T47D (cell line): ENCODE measurements at places on chromosomes 1 and 21.

DNA sequence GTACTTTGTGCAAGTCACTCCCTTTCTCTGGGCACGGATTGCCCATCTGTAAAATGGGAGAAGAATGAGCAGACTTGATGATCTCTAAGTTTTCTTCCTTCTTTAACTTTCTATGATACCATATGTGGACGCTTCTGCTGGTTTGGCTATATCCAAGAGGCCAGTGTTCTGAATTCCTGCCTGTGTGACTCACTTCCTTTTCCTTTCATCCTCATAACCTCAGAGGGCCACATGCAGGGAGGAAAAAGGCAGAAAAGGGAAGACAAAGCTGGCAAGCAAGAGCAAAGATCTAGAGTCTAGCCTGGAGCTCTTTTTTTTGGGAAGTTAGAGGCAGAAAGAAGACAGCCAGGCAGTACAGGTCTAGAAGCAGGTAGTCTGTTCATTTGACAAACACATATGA is 151.2 kb downstream of the OMA1 start:
- no peak for DNase-seq

GRCh38 chr1:1068517-1069055 is 5.5 kb downstream of the RNF223 start:
- peak; percentile 77 for DNase-seq

DNA sequence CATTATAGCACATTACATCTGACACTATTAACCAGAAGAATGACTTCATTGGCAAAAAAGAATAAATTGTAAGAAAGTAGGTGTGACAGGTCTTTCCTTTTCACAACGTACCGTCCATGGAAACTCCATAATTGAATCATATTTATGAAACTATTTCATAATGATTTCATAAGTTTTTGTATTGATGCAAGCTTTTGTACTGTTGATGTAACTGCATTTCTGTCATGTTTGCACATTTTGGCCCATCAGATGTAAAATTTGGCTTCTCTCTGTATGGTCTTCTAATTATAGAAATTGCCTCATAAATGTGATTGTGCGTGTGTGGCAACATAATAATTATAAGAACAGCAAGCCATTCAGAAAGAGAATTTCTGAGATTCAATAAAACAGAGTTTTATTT is 180.7 kb upstream of the ZNHIT6 start:
- no peak for DNase-seq

GRCh38 chr1:75097654-75098053 is 36.5 kb upstream of the LHX8 start:
- no peak for DNase-seq

DNA sequence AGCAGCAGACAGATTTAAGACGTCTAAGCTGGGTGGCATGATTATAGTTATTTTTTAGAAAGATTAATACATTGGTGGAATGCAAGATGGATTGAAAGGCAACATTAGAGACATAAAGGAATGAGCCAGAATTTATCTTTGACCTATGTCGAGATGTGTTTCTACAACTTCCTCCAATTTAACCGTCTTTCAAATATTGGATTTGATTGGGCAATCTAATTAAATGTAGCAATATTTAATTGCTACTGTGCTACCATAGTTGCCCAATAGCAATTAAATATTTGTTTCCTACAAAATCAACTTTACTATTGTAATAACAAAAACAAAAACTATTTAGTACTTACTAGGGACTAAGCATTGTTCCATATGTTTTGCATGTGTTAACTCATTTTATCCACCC is 30.4 kb upstream of the CYP4A22 start:
- no peak for DNase-seq

GRCh38 chr1:16064536-16065268 is 8.7 kb downstream of the FAM131C start:
- no peak for DNase-seq

DNA sequence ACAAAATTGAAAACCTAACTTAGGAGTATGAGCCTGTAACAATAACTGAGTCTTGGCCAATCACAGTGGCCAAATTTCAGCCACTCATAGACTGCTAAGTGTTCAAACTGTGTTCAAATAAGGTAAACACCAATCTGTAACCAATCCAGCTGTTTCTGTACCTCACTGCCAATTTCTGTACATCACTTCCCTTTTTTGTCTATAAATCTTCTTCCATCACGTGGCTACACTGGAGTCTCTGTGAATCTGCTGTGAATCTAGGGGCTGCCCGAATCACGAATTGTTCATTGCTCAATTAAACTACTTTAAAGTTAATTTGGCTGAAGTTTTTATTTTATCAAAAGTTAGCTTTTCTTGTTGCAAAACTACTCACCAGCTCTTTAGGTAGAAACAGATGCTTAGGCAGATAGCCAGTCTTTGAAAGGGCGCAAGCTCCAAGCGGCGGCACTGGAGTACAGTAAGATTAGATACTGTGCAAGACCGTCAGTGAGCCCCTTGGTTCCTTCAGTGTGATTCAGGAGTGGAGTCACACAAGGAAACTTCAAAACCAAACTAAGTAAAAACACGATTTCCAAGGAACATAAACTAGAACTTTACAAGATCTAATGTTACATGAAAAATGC is 43.2 kb upstream of the ADGRL2 start:
- DNase-seq = no peak

DNA sequence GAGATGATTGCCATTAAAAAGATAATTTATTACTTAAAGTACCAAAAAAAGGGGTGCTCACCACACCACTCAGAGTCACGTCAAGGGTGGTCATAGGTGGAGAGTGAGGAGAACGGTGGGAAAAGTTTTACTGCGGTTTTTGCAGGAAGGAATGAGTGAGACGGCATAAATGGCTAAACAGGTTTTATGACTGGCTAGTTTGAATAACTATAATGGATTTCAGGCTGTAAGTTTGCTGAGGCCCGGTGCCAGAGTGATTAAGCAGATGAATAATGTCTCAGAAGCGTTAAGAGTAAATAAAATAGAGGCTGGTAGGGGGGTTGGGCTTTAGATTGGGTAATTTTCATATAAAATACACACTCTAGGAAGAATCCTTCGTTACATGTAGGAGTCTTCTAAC is 1337.8 kb downstream of the AMY1C start:
- no peak for DNase-seq

- no peak for DNase-seq
These were observed 368.0 kb downstream of the SETD4 start for GRCh38 chr21:35692311-35692710.

GRCh38 chr21:45972353-45972715 is 9.2 kb upstream of the COL6A1 start:
- DNase-seq = no peak

- no peak for DNase-seq
These were observed 48.1 kb downstream of the TENT5C start for GRCh38 chr1:117653732-117654492.

DNA sequence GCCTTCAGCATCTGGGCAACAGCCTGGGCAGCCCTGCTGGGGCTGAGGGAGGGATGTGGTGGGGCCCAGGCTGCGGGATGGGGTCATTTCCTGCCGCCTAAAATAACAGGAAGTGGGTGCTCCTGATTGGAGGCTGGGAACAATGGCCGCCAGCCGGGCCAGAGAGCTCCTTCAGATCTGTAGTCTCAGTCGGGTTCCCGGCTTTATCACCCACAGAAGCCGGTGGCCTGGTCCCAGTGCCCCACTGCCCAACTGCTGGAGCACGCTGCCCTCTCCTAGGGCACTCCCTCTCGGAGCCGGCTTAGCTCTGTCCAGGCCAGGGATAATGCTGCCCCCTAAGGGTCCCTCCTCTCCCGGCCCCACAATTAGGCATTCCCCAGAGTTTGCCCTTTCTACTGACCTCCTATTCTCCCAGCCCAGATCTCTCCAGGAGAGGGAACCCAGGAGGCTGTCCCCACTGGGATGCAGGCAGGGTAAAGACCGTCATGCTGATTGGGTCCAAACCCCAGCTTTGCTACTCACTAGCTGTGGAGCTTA is 5.1 kb downstream of the MAP7D1 start:
- no peak for DNase-seq

DNA sequence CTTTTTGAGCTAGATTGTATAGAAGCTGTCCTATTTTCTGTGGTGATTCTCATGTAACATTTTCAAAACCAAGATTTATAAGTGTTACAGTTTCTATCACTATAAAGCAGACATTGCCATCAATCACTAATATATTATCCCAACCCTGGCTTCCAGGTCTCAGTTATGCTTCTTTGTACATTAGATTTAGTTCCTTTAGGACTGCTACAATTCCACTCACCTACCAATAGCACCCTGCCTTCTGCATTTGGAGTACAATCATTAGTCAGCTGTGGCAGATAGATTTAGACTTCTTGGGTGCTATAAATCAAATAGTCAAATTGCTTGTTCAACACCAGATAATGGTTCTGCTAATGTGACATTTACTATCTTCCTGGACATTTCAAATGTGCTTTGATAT is 281.6 kb downstream of the BRINP3 start:
- no peak for DNase-seq

GRCh38 chr1:6028042-6028850 is 17.4 kb upstream of the KCNAB2 start:
- DNase-seq = no peak

- DNase-seq = no peak
These were observed 66.9 kb downstream of the HSD3B1 start for GRCh38 chr1:119573886-119574285.

GRCh38 chr1:164223378-164223777 is 335.6 kb upstream of the PBX1 start:
- no peak for DNase-seq

- DNase-seq = no peak
These were observed 41.2 kb downstream of the ENAH start for GRCh38 chr1:225611537-225612223.
